Upper lobe of right lung (tissue), 1 donor: ENCODE measurements at places on chromosomes 2 and 18. TPM values are rescaled to one million over a fixed set of nuclear protein-coding genes. Genes with fewer than 3 reads are reported as not detected.

- H3K4me3 ChIP-seq, result no peak overlapping the region
- no peaks in the 10 kb centered on the region for H3K27me3 ChIP-seq
- H3K27ac ChIP-seq, result no peak overlapping the region
Observed at GRCh38 chr2:69575926-69576325, 67.6 kb downstream of the AAK1 start.

DNA sequence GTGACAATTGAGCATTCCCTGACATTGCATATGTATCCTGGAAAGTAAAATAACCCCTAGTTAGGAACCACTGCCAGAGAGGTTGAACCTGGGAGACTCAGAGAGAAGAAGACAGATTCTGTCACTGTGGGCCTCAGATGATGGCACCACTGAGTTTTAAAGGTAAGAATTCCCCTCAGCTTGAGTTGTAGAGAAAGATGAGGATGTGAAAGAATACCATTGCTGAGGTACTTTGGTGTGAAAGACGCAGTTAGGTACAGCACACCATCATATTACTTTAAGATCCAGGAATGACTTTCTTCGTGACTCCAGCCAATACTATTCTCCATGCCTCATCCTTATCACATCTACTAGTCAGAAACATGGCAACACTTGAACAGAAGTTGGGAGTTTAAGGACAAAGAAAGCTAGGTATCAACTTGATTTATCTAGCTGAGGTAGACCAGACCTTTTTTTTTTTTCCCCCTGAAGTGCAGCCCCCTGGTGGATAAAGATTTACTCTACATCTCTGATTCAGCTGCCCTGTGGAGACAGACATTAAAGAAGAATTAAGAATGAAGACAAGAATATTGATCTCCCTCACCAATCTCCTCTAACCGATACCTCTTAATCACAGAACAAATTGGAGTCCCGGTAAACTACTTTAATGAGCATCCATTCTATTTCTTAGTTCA is 630.5 kb upstream of the FANCL start:
- no peak overlapping the region for H3K27ac ChIP-seq
- no peaks in the 10 kb centered on the region for H3K27me3 ChIP-seq
- H3K4me3 ChIP-seq, result no peak overlapping the region
- H3K4me1 ChIP-seq, result no peaks in the 10 kb centered on the region
- no peak for DNase-seq

The CKAP2L gene
- total RNA-seq, result 0.46 TPM

The PRKAG3 gene
- not detected for total RNA-seq

DNA sequence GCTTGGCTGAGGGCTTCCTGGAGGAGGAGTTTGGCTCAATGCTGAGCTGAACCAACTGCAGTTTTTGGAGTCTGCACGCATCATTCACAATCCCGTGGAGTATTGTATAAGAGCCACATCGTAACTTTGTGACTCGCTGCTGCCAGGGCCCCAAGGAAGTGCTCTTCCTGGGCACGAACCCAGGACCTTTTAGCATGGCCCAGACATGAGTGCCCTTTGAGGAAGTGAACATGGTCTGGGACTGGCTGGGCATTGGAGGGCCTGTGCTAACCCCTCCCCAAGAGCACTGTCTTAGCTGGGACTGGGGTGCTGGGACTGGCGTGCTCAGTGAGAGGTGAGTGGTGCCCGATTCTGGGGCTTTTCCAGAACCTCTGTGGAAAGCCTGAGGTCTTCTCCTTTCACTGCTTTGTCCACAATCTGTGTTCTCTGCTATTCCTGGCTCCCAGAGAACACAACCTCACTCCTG is 88.6 kb downstream of the LIPG start:
- H3K36me3 ChIP-seq, result no peaks in the 10 kb centered on the region
- H3K27ac ChIP-seq, result no peak overlapping the region
- no peak for DNase-seq
- H3K4me3 ChIP-seq, result no peak overlapping the region
- peaks cover 12% of the 10 kb centered on the region for H3K4me1 ChIP-seq

GRCh38 chr2:192005211-192005610 is 158.3 kb upstream of the CAVIN2 start:
- no peaks in the 10 kb centered on the region for H3K4me1 ChIP-seq
- DNase-seq, result no peak
- no peaks in the 10 kb centered on the region for H3K27me3 ChIP-seq
- no peak overlapping the region for H3K27ac ChIP-seq
- no peak overlapping the region for H3K4me3 ChIP-seq

DNA sequence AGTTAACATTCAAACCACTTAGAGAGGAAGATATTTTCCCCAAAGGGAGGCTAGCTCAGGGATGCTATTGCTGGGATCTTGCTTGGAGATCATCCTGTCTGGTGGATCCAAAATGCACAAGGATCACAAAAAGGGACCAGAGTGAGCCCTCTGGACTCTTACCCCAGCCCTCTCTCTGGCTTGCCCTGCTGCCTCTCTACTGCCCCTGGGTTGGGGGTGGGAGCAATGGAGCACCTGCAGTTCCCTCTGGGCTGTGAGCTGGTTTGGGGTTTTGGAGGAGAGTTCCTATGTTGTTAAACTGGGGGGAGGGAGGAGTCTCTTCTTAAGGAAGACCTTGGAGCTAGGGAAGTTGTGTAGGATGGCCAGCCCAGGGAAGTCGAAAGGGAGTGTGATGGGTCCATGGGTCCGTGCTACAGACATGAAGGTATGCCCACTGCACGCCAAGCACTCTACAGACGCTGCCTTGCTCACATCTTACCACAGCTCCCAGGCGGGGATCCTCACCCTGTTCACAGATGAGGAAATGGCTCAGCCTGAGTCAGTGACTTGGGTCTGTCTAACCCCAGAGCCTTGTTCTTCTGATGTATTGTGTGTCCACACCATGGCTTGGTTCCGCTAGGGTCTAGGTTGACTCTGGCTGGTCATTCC is 3.8 kb downstream of the LBH start:
- H3K36me3 ChIP-seq, result peaks cover 42% of the 10 kb centered on the region
- no peak for DNase-seq
- H3K27me3 ChIP-seq, result no peaks in the 10 kb centered on the region
- H3K4me1 ChIP-seq, result peaks cover 47% of the 10 kb centered on the region

GRCh38 chr2:101359410-101359954 is 27.8 kb downstream of the CREG2 start:
- no peaks in the 10 kb centered on the region for H3K4me1 ChIP-seq
- H3K4me3 ChIP-seq, result no peak overlapping the region
- no peaks in the 10 kb centered on the region for H3K27me3 ChIP-seq
- no peaks in the 10 kb centered on the region for H3K36me3 ChIP-seq

DNA sequence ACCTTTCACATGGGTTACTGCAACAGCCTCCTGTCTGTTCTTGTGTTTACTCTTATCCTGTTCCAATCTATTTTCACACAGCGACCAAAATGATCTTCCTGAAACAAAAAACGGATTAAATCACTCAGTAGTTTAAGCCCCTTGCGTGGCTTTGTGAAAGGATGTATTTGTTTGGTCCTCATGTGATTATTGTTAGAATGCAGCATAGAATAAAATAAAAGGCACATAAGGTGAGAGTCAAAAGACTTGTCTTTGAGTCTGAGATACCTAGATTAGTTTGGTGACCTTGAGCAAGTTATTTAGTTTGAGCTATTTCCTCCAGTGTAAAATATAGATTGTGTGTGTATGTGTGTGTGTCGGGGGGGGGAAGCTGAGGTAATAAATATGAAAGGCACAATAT is 72.4 kb downstream of the EML4 start:
- no peak for DNase-seq
- no peak overlapping the region for H3K4me3 ChIP-seq
- no peaks in the 10 kb centered on the region for H3K27me3 ChIP-seq
- H3K27ac ChIP-seq, result no peak overlapping the region
- H3K4me1 ChIP-seq, result peaks cover 15% of the 10 kb centered on the region
- H3K36me3 ChIP-seq, result peaks cover 12% of the 10 kb centered on the region

The CABYR gene
- total RNA-seq, result 1.1 TPM

The GALR1 gene
- total RNA-seq, result 0.06 TPM

DNA sequence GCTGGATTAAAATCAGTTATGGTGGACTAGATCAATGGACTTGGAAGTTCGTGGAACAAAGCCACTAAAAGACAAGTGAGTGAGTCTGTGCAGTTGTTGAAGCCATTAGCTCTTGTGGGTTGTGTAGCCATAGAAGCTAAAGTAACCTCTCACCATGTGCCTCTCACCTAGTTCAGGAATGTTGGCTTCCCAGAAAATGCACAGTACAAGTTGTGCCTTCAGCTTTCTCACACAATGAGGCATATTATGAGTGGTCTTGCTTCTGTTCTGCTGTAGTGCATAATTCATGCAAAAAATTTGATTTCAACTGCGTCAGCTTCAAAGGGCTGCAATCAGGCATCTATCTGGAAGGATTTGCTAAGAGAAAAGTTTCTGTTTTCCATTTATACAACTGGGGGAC is 26.2 kb downstream of the CERS6 start:
- H3K27ac ChIP-seq, result no peak overlapping the region
- DNase-seq, result no peak
- H3K36me3 ChIP-seq, result no peaks in the 10 kb centered on the region
- H3K4me3 ChIP-seq, result no peak overlapping the region

DNA sequence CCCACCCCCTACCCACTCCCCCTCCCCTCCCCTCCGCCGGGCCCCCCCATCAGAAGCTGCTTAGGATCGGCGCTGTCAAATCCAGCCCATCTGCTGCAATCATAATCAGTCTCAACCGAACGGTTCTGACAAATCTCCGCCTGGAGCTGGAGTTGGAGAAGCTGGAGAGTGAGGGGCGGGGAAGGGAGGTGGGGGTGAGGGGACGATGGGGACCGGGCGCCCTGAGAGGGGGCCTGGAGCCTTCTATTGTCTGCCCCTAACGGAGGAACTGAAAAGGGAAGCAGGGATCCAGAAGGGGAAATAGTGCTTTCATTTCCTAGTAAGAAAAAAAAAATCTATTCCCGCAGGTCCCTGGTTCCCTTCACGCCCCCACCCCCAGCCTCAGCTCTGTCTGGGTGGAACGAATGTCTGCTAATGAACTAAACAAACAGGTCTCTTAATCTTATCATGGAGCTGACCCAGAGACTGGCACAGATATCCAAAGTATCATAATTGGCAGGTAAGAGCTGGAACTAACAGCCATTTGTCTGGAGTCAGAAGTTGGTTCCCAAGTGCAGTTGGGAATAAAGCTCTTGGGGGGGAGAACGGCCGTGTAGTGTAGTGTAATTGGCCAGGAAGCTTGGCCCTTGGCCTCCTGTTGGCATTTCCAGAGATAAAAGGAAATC is 301.2 kb downstream of the NCKAP5 start:
- peak overlapping the region; percentile 40 for H3K27ac ChIP-seq
- peaks cover 7% of the 10 kb centered on the region for H3K27me3 ChIP-seq
- no peak for DNase-seq
- H3K4me3 ChIP-seq, result peak overlapping the region; percentile 55

The ID2 gene
- 99.5 TPM for total RNA-seq

GRCh38 chr2:42028571-42029148 is 19.2 kb upstream of the PKDCC start:
- no peak overlapping the region for H3K4me3 ChIP-seq
- H3K36me3 ChIP-seq, result no peaks in the 10 kb centered on the region
- no peaks in the 10 kb centered on the region for H3K4me1 ChIP-seq
- peak; percentile 25 for DNase-seq
- no peaks in the 10 kb centered on the region for H3K27me3 ChIP-seq
- no peak overlapping the region for H3K27ac ChIP-seq

GRCh38 chr2:62741127-62741526 is 35.6 kb downstream of the EHBP1 start:
- no peak overlapping the region for H3K27ac ChIP-seq
- H3K27me3 ChIP-seq, result no peaks in the 10 kb centered on the region
- no peak for DNase-seq
- no peaks in the 10 kb centered on the region for H3K4me1 ChIP-seq
- no peaks in the 10 kb centered on the region for H3K36me3 ChIP-seq

DNA sequence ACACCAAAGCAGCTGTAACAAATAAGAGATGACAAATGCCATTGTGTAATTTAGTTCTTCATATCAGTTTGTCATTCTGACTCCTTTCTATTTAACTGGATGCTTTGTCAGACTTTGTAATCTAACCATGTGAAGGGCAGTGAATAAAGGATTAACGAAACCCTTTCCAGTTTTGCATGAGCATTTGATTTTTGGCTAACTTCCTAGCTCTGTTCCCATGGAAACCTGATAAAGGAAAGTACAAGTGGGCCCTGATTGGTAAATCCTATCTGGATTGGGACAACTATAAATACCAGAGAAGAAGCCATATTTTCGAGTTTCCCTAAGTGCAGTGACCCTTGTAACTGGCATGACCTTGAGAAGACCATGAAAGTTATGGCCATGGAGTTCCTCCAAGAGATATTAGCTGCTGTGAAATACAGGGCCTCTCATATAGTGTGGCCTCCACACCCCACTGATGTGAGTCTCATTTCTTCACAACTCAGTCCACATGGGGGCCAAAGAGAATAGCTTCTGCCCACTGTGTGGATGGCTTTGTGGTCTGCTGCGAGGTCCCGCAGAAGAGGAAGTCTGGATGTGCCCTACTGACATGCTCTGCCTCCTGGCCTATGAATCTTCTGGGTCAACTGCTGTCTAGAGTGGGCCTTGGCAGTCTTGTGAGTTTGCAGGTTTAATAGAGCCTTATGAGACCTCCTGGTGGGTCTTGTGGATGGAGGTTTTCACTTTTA is 38.2 kb upstream of the CYP1B1 start:
- H3K4me1 ChIP-seq, result peaks cover 47% of the 10 kb centered on the region
- DNase-seq, result no peak
- peak overlapping the region; percentile 61 for H3K27ac ChIP-seq
- H3K36me3 ChIP-seq, result no peaks in the 10 kb centered on the region
- H3K4me3 ChIP-seq, result no peak overlapping the region

GRCh38 chr2:168802859-168803725 is 655 bp downstream of the NOSTRIN start:
- no peaks in the 10 kb centered on the region for H3K4me1 ChIP-seq
- DNase-seq, result no peak
- no peaks in the 10 kb centered on the region for H3K27me3 ChIP-seq
- no peaks in the 10 kb centered on the region for H3K36me3 ChIP-seq
- peak overlapping the region; percentile 45 for H3K4me3 ChIP-seq

- H3K36me3 ChIP-seq, result peaks cover 35% of the 10 kb centered on the region
- peaks cover 55% of the 10 kb centered on the region for H3K4me1 ChIP-seq
- H3K4me3 ChIP-seq, result no peak overlapping the region
- DNase-seq, result no peak
- H3K27me3 ChIP-seq, result no peaks in the 10 kb centered on the region
Observed at GRCh38 chr2:46982351-46983064, 66.9 kb upstream of the MCFD2 start.

DNA sequence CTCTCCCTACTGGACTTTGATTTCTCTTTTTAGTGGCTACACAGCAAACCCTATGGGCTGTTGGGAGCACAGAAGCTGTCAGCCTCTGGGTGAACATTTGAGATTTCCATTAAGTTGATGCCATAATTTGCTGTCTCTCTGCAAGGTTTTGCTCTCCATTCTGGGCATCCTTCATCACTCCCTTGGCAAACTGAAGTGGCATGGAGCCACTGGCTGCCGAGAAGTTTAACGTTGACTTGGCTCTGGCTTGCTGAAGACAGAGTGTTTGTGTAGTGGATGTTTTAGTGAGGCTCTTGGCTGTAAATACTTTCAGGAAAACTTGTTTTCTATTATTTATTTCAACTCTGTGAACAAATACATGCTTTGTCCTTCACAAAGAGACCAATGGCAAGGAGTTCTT is 91.5 kb downstream of the ALK start:
- H3K27me3 ChIP-seq, result no peaks in the 10 kb centered on the region
- no peak for DNase-seq
- H3K4me3 ChIP-seq, result no peak overlapping the region
- no peaks in the 10 kb centered on the region for H3K4me1 ChIP-seq
